ENCODE measurements at places on chromosomes 3 and 15.

- DNase-seq: no peak
Measured at GRCh38 chr3:126851934-126852333, 131.0 kb upstream of the PLXNA1 start.

GRCh38 chr3:146156095-146156494, 4.9 kb downstream of the PLOD2 start:
- DNase-seq: no peak

GRCh38 chr15:26103002-26103404, 239.9 kb upstream of the ATP10A start:
- DNase-seq: no peak

DNA sequence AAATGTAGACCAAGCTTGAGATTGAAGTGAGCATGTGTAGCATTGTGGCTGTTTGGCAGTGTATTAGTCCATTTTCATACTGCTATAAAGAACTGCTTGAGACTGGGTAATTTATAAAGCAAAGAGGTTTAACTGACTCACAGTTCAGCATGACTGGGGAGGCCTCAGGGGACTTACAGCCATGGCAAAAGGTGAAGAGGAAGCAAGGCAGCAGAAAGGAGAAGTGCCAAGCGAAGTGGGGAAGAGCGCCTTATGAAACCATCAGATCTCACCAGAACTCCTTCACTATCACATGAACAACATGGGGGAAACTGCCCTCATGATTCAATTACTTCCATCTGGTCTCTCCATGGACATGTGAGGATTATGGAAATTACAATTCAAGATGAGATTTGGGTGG, 8.6 kb upstream of the CERS3 start:
- DNase-seq: no peak

DNA sequence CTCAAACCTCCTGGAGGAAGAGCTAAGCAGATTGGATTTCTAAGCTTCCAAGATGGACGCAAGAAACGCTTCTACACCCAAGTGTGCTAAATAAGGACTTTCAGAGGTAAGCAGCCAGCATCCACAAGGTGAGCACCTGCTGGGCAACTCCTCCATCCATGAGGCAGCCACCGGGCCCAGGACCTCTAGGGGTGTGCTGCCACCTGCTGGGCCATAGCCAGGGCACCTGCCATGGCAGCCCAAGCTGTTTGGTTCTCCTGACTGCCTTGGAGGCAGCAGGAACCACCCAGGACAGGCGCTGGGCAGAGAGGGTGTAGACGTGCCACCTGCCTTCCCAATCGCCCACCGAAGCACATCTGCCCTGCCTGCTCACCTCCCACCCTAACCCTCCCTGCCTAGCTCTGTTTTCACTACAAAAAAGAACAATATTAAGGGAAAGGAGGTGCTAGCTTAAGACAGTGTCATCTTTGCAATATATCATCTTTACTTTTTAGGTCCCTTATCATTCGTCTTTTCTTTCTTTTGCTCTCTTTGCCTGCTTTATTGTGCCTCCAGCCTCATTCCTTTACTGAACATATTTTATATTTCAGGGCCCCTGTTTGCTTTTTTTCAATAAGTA, 12.9 kb downstream of the C15orf62 start:
- peak; percentile 80 for DNase-seq

GRCh38 chr15:66092053-66093016, 161.2 kb downstream of the MEGF11 start:
- DNase-seq: no peak

- DNase-seq: no peak
Measured at GRCh38 chr3:140711390-140712035, 33.6 kb downstream of the TRIM42 start.

DNA sequence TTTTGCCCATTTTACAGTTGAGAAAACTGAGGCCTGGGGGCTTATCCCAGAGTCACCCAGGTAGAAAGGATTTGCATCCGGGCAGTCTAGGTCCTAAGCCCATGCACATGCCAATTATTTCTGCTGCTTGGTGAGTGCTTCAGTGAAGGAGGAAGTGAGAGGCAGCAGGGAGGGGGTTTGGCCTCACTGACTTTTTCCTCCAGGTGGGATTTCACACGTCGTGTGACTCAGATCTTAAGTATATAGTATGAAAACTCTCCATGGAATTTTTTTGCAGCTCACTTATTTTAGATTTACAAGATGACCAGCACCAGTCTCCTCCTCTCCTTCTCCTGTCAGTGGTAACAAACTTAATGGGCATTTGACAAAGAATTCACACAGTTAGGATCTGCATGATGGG, 4.6 kb downstream of the ITGA11 start:
- DNase-seq: no peak

- no peak for DNase-seq
Measured at GRCh38 chr3:49536875-49537533, 17.3 kb upstream of the BSN start.

DNA sequence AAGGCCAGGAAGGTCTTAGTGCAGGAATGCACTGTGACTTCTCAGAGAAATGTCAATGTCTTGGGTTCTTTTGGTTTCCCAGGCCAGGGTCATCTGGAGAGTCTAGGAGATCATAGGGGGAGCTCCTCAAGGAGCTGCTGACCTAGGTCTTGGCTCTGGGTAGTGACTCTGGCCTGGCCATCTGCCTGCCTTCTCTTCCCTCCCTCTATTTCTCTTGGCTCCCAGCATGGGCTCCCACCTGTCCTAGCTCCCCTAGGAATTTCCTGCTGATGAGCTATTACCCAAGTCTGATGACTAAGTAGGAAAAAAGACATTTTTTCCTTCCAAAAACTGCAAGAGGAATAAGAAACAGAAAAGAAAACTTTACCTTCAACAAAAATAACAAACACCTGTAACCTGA, 57.4 kb downstream of the BSN start:
- no peak for DNase-seq

DNA sequence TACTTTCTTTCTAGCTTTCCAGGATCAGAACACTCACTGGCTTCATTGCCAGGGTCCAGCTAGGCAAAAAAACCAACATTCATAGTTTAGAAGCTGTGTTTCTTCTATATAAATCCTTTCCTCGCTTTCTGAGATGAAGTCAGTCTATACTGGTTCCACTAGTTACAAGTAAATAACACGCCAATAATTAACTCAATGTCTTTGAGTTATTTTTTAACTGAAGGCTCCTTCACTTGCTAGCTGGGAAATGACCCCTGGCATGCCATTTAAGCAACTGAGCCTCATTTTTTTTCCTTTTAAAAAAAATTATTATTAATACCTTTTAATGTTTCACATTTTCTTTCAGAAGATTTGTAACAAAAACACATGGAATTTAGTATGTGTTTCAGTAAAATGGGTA, 2.1 kb upstream of the CCDC174 start:
- DNase-seq: no peak

GRCh38 chr3:177069514-177070329, 127.6 kb downstream of the TBL1XR1 start:
- no peak for DNase-seq

DNA sequence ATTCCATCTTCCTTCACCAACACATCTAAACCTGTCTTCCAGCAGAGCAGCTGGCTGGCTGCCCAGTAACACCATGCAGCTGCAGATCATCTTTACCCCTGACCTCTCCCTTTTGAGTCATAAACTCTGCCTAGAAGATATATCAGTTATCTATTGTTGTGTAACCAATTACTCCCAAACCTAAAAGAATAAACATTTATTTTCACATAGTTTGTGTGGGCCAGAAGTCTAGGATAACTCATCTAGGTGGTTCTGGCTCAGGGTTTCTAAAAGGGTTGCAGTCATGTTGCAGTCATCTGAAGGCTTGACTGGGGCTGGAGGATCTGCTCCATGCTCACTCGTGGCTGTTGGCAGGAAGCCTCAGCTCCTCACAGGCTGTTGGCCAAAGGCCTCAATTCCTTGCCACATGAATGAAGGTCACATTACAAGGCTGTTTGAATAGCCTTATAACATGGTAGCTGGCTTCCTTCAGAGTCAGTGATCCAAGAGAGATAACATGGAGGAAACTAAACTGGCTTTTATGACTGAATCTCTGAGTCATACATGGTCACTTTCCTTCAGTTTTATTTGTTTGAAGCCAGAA, 92.8 kb downstream of the GOLIM4 start:
- DNase-seq: no peak

GRCh38 chr15:75677465-75678323, 30.0 kb downstream of the SNX33 start:
- DNase-seq: no peak

- no peak for DNase-seq
Measured at GRCh38 chr15:83356501-83357399, 72.3 kb upstream of the BNC1 start.

DNA sequence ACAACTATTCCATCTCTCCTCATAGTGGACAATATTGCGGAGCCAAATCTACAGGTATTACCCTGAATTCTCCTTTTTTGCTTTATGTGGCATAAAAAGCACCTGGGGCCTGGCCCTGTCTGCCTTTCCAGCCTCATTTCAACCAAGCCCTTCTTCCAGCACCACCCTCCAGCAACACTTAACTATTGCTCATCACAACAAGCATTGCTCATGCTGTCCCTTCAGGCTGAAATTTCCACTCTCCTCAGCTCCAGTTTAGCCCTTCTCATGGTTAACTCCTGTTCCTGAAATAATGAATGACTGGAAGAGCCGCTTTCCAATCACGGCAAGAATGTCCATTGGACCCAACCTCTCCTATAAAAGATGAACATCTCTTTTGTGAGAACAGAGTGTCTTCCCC, 107.4 kb downstream of the P2RY1 start:
- DNase-seq: no peak

GRCh38 chr15:66938114-66938830, 127.1 kb upstream of the SMAD3 start:
- no peak for DNase-seq

DNA sequence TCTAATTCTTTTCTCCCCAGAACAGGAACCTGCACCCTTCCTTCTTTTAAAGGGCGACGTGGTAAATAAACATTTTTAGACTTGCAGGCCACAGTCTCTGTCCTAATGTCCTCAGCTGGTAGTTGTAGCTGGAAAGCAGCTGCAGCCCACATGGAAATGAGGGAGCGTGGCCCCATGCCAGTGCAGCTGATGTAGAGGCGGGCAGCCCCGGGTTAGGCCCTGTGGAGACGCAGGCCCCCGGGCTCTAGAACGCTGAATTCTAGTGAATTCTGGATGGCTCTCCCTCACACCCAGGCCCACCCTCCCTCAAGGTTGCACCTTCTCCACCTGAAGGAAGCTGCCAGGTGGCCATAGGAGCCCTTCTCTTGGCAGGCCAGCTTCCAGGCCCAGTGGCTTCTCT, 52.3 kb downstream of the PGPEP1L start:
- no peak for DNase-seq

DNA sequence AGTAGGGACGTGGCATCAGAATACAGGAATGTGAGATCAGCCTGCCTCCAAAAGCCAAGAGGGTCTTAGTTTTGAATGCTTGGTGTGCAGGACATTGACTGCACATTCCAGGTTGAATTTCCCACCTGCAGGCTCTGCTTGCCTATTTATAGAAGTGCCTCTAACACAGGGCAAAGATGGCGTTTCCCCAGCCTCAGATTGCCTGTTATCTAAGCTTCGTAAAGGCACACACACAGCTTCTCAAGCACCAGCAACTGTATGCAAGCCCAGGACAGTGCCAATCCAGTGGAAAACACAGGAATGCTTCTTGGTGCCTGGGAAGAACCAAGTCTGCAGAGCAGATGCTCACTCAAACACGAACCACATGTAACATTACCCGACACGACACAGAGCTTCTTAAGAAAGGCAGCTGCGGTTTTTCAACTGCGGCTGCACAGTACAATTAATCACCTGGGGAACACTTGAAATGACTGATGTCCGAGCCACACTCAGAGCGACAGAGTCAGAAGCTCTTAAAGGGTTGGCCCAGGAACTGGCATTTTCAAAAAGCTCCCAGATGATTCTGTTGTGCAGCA, 90.0 kb upstream of the ANKRD34C start:
- DNase-seq: peak; percentile 85

DNA sequence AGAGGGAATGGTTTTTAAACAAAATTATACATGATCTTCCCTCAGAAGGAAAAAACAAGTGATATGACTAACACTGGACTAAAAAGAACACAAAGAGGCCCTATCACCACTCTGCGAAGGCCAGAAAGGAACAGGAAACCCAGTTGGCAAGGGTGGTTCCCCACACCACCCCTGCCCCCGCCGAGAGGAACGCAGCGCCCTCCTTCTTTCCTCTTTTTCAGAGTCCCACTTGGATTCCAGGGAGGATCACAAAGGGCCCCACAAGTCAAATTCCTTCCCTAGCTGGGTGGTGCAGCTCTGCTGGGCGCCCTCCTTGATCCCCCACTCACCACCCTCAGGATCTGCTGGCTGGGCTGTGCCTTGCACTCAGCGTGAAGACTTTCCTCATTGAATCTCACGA, 29.8 kb downstream of the PLA1A start:
- no peak for DNase-seq

DNA sequence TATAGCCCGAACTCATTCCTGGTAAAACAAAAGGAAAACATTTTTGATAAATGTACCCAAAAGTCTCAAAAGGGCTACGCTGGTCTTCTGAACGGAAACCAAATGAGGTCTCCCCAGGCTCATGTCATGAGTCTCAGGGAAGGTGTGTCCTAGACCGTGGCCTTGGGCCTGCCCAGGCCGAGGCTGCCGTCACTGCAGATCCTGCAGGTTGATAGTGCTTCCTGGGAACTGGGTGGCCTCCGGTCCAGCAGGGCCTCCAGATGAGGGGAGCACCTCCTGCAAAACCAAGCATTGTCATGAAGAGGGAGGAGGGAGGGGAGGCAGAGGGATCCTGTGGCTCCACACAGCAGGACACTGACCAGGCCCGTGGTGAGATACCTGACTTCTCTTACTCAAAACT, 37.5 kb downstream of the ZXDC start:
- DNase-seq: no peak

GRCh38 chr3:181823716-181824115, 112.0 kb downstream of the SOX2 start:
- no peak for DNase-seq

DNA sequence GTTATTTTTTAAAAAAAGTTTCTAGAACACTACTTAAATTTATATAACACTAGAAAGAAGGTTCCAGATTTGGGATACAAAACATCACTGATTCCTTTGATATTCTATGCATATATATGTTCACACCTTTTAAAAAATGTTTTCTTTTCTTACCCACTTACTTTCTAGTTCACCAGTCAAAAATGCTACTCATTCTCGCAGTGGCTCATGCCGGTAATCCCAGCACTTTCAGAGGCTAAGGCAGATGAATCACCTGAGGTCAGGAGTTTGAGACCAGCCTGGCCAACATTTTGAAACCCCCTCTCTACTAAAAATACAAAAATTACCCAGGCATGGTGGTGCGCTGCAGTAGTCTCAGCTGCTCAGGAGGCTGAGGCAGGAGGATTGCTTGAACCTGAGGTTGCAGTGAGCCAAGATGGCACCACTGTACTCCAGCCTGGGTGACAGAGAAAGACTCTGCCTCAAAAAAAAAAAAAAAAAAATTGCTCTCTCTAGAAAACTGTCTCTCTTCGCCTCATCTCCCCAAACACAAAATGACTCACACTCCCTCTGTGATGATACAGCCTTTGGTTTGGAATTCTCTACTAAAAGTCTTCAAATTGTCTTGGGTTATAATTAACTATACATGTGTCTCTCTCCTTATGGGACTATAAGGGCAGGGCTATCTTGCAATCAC, 52.6 kb upstream of the TGFBR2 start:
- no peak for DNase-seq
